Activated T-cell treated with anti-CD3 and anti-CD28 coated beads, Interleukin-2, amount 50 U/mL, for 1 hour (primary cell): ENCODE measurements at places on chromosomes 2 and 18.

GRCh38 chr2:241228081-241228859 lies 39.8 kb downstream of the ANO7 start:
- DNase-seq, result no peak

- no peak for DNase-seq
These were observed 849 bp downstream of the AQP4 start for GRCh38 chr18:26864658-26865057.

DNA sequence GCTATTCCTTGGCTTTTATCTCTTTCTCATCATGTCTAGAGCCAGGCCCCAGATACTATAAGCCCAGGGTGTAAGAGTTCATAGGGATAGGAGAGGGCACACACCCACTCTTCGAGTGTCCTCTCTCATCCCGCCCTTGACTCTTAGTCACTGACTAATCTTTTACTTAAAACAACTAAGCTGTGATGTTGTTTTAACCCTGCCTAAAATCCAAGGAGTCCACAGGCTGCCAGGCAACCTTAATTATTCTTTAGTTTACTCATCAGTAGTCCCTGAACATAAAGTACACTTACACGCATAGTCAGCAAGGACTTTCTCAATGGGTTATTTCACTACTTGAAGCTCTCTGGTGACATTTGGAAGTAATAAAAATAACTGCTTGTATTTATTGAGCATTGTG lies 28.4 kb downstream of the GREB1L start:
- no peak for DNase-seq

GRCh38 chr2:107278672-107279071 lies 392.7 kb upstream of the ST6GAL2 start:
- DNase-seq, result no peak

GRCh38 chr2:121186261-121186660 lies 98.7 kb downstream of the TFCP2L1 start:
- DNase-seq, result no peak

- DNase-seq, result no peak
These were observed 1481.6 kb upstream of the PIK3C3 start for GRCh38 chr18:40473221-40474029.

- DNase-seq, result no peak
These were observed 18.4 kb upstream of the KIAA2012 start for GRCh38 chr2:202054679-202055078.

DNA sequence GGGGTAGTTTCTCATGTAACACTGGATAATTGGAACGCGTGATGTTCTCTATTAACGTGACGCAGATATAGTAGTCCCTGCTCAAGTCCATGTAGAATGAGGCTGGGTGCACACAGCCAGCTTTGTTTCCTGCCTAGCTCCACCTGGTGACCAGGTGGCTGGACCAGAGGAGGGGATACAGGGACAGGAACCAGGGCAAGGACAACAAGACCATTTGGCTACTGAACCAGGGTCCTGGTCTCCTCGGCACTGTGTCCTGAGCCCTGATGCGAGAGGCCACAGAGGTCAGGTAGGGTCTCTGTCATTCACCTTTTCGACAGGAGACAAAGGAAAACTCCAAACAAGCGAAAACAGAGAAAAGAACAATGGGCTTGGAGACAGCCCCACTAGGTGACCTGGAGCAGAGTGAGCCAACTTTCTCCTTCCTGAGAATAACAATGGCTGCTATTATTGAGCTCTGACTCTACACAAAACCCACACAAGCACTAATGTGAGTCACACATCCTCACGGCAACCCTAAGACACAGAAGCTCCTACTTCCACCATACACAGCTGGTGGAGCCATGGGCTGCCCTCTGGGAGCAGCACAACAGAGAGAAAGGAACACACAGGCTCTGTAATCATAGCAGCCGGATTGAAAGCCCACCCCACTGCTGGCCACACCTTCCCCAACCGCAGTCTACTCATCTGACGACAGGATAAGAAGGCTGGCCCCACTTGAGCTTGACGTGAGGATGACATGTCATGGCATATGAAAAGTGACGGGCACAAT lies 67.3 kb upstream of the TEX51 start:
- no peak for DNase-seq

DNA sequence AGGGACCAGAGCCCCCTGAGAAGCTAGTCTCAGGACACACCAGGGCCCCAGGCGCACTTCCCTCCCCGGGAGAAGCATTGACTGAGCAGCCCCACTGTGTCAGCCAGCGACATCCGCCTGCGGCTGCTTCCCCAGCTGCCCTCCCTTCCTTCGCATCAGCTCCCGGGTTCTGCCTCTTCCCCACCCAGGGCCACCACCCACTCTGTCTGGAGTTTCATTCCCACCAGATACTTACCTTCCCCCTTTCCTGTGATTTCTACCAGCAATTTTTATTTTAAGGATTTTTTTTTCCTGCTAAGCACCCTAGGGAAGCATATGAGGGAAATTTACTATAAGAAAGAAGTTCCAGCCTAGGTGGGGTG lies 99.2 kb downstream of the SMAD7 start:
- no peak for DNase-seq

DNA sequence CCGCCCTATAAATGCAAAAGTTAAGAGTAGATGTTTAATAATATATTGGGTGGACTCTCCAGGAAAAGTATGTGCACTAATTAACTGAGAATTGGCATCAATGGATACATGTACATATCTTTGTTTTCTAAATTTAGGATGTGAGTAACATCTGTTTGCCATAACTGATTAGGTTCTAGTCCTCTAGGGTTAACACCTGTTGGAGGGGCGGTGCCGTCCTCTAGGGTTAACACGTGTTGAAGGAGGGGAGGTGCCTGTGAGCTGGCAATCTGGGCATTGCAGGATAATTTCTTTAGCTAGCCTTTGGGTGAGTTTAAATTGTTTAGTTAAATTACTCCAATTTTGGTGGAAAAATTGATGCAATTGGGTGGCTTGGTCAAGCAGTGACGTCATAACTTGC lies 30.9 kb downstream of the HTR2B start:
- no peak for DNase-seq

DNA sequence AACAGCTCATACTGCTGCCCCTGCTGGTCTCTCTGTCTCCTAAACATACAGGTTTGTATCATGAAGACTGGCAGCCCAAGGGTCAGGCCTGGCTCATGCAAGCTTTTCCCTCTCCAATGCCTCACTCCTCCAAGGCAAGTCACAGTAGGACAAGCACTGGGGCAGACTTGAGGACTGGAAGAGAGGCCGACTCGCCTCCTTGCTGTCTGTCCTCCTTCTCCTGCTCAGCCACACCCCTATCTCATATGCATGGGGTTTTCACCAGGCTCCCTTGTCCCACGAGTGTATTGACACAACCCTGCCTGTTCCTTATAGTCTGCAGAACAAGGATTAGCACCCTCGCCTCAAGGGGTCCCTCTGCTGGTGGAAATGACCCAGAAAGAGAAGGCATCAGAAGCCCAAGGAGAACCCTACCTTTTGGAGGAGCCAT lies 223.7 kb downstream of the SOX11 start:
- DNase-seq, result no peak

DNA sequence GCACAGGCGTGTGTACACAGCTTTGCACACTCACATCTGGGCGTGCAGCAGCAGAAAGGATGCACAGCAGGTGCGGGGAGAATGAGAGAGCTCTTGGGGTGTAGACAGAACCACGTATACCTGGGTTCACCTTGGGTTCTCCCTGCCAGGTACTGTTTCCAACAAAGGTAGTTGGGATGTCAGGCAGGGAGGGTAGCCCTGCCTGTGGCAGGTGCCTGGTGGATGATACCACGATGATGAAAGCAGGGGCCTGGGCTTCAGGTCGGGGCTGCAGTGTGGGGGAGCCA lies 6.5 kb upstream of the ARID5A start:
- no peak for DNase-seq

GRCh38 chr2:136291871-136292270 lies 173.9 kb upstream of the CXCR4 start:
- DNase-seq, result no peak

DNA sequence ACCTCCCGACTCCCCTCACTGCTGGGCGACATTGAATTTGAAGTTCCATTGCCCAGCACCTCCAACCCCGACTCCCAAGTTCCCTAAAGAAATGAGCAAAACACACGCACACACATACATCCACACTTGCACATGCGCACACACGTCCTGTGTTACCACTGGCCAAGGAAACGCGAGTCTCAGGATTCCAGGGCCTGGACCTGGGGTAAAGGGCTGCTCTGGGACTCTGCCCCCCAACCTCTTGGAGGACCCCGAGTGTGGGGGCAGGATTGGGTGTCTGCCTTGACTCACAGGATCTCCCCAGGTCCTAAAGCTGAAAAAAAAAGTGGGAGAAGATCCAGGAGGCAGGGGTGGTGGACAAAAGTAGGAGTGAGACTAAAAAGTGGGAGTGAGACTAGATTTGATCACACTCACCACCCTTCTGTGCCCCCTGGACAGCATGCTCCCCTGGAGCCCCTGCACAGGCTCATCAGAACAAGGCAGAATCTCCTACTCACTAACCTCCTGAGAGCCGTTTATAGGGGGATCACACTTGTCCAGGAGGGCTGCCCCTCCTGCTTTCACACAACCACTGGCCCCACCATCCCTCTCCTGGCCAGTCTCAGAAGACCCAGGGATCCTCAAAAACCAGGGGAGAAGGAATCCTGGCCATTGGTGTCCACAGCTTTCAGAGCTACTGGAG lies 202.2 kb downstream of the TNS1 start:
- DNase-seq, result no peak

- DNase-seq, result no peak
These were observed 23.9 kb downstream of the SP5 start for GRCh38 chr2:170739048-170739447.

DNA sequence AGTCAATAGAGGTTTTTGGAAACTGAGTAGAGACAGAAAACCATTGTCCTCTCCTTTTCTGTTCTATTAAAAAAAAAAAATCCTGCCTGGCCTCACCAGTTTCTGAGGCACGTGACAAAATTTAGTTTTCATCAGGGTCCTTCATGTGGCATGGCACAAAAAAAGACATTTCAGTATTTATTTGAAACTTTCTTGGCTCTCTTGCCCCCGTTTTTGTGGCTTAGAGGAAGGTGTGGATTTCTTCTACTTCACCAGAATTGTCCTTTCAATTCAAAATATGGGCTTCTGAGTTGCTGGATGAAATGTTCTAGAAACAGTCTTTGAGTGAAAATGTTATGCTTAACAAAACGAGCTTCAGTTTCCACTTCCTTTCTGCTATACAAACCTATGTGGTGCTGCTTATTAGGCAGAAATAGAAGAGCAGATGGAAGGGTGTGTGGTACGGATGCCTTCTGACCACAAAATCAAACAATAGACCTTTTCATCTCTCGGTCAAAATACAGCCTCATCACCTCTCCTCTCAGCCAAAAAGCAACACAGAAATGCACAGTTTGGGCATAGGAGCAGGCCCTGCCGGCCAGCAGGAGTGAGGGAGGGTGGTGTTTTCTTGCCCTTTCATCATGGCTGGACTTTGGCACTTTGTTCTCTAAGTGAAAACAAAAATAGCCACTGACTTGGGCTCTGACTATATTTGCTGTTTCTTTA lies 89.2 kb downstream of the SH3RF3 start:
- DNase-seq, result peak; percentile 10

DNA sequence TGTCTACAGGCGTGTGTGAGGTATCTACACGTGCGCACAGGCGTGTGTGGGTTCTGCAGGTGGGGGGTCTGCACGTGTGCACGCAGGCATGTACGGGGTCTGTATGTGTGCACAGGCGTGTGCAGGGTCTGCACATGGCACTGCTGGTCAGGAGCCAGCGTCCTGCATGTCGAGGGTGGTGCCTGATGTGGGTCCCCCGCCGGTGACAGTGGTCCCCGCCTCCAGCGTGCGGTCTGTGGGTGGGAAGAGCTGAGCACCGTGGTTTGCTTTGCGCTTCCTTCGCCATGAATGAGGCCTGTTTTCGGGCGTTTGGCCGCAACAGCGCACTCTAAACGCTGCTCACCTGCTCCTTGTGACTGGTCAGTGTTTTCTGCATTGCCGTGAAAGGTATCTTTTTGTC lies 57.2 kb downstream of the CTDP1 start:
- DNase-seq, result no peak

DNA sequence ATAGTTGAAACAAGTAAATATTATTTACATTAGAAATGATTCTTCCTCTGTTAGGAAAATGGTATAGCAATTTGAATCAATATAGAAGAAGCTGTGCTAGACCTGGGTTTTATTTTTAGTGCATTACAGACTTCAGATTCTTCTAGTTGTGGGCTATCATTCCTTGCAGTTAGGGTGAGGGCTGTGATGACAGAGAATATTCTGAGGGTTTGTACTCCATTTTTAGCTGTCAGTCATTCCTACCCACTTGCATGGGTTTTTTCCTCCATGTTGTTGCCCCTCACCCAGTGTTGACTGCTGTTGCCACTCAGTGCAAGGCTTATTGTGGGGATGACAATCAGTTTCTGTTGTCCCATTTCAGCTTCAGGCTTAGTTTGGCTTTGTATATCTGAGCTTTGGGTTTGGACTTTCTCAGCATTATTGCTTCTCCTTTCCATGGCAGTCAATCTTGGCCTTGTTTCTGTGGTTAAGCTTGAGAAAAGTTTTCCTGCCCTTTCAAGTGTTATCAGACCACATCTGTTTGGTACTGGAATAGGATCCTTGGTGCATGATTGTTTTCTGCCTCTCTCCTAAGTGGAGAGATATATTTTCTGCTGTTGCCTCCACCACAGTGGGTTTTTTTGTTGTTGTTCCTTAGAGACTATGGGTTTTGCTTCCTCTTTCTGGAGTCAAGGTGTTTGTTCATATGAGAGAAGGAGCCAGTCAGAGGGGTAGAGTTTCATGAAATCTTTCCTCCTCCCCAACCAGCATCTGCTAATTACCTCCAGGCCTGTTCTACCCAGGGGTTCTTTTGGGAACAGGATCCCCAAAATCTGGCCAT lies 312.7 kb upstream of the CWC22 start:
- DNase-seq, result no peak

GRCh38 chr2:191417746-191418145 lies 172.5 kb downstream of the MYO1B start:
- DNase-seq, result no peak

- no peak for DNase-seq
These were observed 246.0 kb downstream of the AGAP1 start for GRCh38 chr2:235739704-235740415.

DNA sequence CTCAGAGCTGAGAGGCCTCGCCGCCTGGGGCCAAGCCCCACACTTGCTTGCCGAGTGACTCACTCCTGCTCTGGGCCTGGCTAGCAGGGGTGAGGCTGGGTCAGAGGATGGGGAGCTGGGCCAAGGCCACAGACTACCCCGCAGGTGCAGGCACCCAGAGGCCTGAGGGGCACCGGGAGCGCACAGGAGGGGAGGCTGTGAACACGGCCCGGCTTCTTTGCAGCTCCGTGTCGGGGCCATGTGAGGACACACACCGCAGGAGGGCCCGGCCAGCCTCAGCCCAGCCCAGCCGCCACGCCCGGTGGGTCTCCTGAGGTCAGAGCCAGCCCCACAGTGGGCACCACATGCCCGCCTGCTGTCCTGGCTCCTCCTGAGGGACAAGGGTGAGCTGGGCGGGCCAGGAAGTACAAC lies 8.4 kb downstream of the GPC1 start:
- DNase-seq, result no peak

DNA sequence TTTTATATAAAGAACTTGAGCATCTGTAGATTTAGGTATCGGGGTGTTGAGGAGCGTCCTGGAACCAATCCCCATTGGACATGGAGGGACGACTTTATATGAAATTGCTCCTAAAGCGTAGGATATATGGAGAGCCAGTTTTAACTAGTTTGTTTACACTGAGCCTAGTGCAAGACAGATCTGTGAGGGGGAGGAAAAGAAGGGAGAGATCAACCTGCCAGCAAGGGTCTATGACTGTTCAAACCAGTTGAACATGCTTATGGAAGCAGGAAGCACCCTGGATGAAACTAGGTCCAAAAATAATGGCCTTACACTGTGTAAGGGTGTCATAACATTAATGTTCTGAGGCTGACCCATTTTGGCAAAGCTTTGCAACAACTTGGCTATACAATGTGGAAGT lies 34.0 kb upstream of the SLC40A1 start:
- DNase-seq, result no peak

- DNase-seq, result no peak
These were observed 45.7 kb downstream of the IMPA2 start for GRCh38 chr18:12027046-12027445.
